ENCODE measurements at places on chromosomes 2 and 18.

- no peak for DNase-seq
Observed at GRCh38 chr2:62297624-62298010, 101.7 kb downstream of the B3GNT2 start.

DNA sequence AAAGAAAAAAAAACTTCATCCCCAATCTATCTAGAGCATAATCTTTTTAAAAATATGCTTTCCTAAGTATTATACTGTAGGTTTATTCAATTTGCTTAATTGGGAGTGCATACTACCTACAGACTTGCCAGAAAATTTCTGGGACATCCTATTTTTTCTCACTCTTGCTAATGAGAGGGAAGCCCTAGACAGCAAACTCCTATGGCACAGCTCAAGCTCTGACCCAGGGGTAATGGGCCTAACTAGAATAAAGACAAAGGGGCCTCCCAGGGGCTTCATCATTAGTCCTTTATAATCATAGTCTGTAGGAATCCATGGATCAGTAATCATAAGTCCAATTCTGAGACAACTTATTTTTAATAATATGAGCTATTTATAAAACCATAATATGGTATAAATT is 142.6 kb upstream of the ITGA4 start:
- no peak for DNase-seq

DNA sequence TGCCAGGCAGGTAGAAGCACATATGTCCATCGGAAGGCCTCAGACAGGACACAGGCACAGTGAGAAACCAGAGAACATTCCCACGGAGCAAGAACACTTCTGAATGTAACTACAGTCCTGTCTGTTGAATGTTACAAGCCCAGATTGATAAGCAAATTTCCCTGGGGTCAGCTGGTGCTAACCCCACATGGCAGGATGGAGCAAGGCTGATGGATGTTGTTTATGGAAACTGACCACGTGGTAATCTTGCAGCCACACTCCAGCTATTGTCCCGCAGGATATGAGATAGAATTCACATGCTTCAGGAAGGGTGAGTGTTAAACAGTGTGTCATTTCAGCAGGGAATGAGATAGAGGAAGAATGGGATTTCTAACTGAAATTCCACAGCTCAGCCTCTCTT is 138.8 kb upstream of the COPS8 start:
- DNase-seq, result no peak

DNA sequence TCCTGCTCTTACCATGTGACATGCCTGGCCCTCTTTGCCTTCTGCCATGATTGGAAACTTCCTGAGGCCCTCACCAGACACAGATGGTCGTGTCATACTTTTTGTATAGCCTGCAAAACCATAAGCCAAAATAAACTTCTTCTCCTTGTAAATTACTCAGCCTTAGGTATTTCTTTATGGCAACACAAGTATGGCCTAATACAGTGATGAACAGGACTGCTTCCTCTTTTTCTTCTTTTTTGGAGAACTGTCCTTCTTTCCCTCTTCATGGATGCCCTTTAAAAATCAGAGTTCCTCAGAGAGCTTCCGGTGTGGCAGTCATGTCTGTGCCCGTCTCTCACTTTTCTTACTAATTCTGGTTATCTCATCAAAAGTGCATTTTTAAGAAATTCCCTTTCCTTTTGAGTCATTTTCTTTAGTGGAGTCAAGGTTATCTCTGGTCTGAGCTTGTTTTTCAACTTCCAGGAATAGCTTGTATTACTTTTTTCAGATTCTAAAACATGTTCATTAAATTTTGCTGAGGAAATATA is 9.2 kb upstream of the IL1A start:
- DNase-seq, result no peak

DNA sequence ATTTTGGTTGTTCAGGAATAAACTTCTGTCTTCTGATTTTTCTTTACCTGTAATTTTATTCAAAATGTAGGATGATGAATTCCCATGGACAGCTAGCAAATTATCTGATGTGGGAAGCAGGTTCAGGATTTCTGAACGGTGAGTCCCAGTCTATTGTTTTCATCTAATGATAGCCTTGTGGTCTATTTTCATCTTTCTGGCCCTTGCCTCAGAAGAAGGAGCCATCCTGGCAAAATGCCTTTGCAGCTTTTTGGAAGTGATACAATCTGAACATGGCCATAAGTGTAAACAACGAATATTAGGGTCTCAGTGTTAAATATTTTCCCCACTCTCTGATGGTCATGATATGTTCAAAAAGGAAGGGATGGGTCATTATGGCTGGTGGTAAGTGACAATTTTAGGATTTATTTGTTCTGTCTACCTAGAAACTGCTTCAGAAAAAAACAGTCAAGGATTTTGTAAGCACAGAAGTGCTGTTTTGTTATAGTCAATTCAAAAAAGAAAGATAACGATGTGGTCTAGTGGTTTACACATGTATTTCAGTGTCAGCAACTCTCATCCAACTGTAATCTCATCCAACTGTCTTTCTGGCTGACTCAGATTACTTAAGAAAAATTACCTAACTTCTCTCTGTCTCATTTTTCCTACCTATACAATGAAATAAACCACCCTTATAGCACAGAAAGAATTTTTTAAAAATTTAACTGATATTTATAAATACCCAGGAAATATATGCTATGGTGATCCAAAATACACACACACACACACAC is 272.6 kb upstream of the ERBB4 start:
- no peak for DNase-seq

All from upper lobe of right lung (tissue), 1 donor.